ENCODE measurements at places on chromosomes 1 and 21. TPM values are rescaled to one million over a fixed set of nuclear protein-coding genes. Genes with fewer than 3 reads are reported as not detected.

FGR gene
- total RNA-seq, result 4.1 TPM

SH3BP5L gene
- 20.7 TPM for total RNA-seq

GRCh38 chr1:39646232-39647081, 7.0 kb upstream of the HEYL start:
- no peak overlapping the region for H3K4me3 ChIP-seq
- peak; percentile 94 for DNase-seq
- H3K4me1 ChIP-seq, result peaks cover 23% of the 10 kb centered on the region
- no peaks in the 10 kb centered on the region for H3K27me3 ChIP-seq
- peak overlapping the region; percentile 84 for H3K27ac ChIP-seq

DNA sequence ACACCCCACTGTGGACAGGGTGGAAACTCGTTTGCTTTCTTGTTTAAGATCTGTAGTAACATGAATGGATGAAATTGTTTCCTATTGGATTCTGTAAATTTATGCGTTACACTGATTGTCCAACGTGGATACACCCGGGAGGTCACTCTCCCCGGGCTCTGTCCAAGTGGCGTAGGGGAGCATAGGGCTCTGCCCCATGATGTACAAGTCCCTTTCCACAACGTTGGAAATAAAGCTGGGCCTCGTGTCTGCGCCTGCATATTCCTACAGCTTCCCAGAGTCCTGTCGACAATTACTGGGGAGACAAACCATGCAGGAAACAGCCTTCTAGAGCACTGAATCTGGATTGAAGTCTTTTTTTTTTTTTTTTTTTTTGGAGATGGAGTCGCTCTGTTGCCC, 1.4 kb downstream of the RCC1 start:
- H3K36me3 ChIP-seq, result peaks cover 35% of the 10 kb centered on the region
- peak overlapping the region; percentile 90 for H3K4me3 ChIP-seq
- peaks cover 51% of the 10 kb centered on the region for H3K4me1 ChIP-seq
- no peak overlapping the region for H3K27ac ChIP-seq

DNA sequence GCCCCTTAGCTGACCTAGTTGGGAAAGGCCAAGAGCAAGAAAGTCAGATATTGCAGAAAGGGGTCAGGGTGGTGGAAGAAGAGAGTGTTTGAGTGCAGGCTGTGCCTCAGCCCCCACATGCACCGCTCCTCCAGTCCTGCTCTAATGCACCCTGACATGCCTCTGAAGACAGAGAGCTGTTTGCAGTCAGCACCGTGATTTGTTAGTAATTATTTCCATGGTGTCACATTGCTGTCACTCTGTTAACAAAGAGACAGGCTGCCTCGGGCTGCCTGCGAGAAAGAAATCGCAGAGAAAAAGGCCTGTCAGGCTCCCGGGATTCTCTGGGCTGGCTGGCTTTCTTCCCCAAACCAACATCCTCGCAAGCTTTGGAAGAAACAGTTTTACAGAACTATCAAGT, 58.3 kb downstream of the ERI3 start:
- H3K36me3 ChIP-seq, result peaks cover 23% of the 10 kb centered on the region
- H3K27ac ChIP-seq, result no peak overlapping the region
- H3K27me3 ChIP-seq, result no peaks in the 10 kb centered on the region
- no peak overlapping the region for H3K4me3 ChIP-seq
- no peak for DNase-seq
- H3K4me1 ChIP-seq, result no peaks in the 10 kb centered on the region

CATSPERE gene
- 0.15 TPM for total RNA-seq

GRCh38 chr1:204874274-204874673, 3.6 kb downstream of the NFASC start:
- no peaks in the 10 kb centered on the region for H3K4me1 ChIP-seq
- no peak overlapping the region for H3K4me3 ChIP-seq
- no peak for DNase-seq
- H3K36me3 ChIP-seq, result no peaks in the 10 kb centered on the region

GRCh38 chr1:43073490-43074230, 98.4 kb downstream of the EBNA1BP2 start:
- peak; percentile 45 for DNase-seq
- H3K27ac ChIP-seq, result no peak overlapping the region
- H3K27me3 ChIP-seq, result no peaks in the 10 kb centered on the region

DNA sequence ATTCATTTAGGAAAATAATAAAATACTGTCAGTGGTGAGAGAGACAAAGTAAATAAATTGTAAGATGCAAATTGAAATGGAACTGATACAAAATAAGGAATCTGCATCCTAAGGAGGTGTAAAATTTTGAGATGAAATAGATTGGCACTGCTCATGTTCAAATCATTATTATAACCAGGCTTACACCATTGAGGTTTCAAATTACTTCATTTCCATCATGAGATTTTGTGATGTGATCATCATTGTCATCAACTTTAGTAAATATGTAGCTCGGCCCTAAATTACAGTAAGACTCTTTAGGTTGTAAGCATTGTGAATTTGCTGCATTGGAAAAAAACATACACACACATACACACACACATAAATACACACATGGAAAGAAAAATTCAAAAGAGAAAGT, 123.4 kb downstream of the SDCCAG8 start:
- H3K4me3 ChIP-seq, result no peak overlapping the region
- H3K27me3 ChIP-seq, result no peaks in the 10 kb centered on the region
- no peaks in the 10 kb centered on the region for H3K36me3 ChIP-seq
- no peak for DNase-seq

GRCh38 chr1:12345350-12346217, 115.8 kb downstream of the VPS13D start:
- no peak overlapping the region for H3K4me3 ChIP-seq
- DNase-seq, result no peak
- H3K4me1 ChIP-seq, result peaks cover 53% of the 10 kb centered on the region
- peak overlapping the region; percentile 86 for H3K27ac ChIP-seq

CLCA4 gene
- not detected for total RNA-seq

AMY1B gene
- not detected for total RNA-seq

- H3K27me3 ChIP-seq, result no peaks in the 10 kb centered on the region
- no peak overlapping the region for H3K27ac ChIP-seq
- H3K4me1 ChIP-seq, result no peaks in the 10 kb centered on the region
- no peak overlapping the region for H3K4me3 ChIP-seq
- no peaks in the 10 kb centered on the region for H3K36me3 ChIP-seq
- no peak for DNase-seq
Observed at GRCh38 chr1:79695138-79695537, 688.6 kb upstream of the ADGRL4 start.

DNA sequence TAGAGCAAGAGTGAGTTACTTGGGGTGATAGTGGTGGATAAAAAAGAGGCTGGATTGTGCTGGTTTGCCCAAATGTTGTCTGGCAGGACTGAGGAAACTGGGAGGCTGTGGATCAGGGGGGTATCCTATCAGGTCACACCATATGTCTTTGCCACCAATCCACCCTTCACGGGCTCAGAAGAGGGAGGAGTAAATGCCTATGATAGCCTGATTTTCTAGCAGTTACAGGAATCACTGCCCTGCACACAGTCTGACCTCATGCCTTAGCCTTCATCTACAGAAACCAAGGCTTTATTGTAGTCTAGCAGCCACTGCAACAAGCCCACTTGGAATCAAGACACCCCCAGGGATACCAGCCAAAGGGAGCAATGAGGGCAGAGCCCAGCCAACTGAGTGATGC, 51.8 kb downstream of the ATP1A1 start:
- DNase-seq, result no peak
- peaks cover 6% of the 10 kb centered on the region for H3K4me1 ChIP-seq
- no peaks in the 10 kb centered on the region for H3K36me3 ChIP-seq

GRCh38 chr1:159289060-159289459, 13.1 kb upstream of the FCER1A start:
- H3K4me3 ChIP-seq, result no peak overlapping the region
- H3K27me3 ChIP-seq, result no peaks in the 10 kb centered on the region
- no peak overlapping the region for H3K27ac ChIP-seq
- no peak for DNase-seq
- no peaks in the 10 kb centered on the region for H3K4me1 ChIP-seq
- H3K36me3 ChIP-seq, result no peaks in the 10 kb centered on the region

PGLYRP4 gene
- total RNA-seq, result not detected

CRNN gene
- not detected for total RNA-seq

C1QB gene
- total RNA-seq, result 10.0 TPM

GRCh38 chr1:196466654-196467053, 141.6 kb downstream of the KCNT2 start:
- no peak overlapping the region for H3K27ac ChIP-seq
- no peaks in the 10 kb centered on the region for H3K36me3 ChIP-seq
- no peaks in the 10 kb centered on the region for H3K4me1 ChIP-seq
- DNase-seq, result no peak
- H3K4me3 ChIP-seq, result no peak overlapping the region

GRCh38 chr1:923991-924655, 400 bp downstream of the SAMD11 start:
- H3K4me3 ChIP-seq, result peak overlapping the region; percentile 25
- peaks cover 38% of the 10 kb centered on the region for H3K4me1 ChIP-seq
- H3K27me3 ChIP-seq, result peaks cover 23% of the 10 kb centered on the region
- no peak for DNase-seq
- no peaks in the 10 kb centered on the region for H3K36me3 ChIP-seq
- H3K27ac ChIP-seq, result no peak overlapping the region

DNA sequence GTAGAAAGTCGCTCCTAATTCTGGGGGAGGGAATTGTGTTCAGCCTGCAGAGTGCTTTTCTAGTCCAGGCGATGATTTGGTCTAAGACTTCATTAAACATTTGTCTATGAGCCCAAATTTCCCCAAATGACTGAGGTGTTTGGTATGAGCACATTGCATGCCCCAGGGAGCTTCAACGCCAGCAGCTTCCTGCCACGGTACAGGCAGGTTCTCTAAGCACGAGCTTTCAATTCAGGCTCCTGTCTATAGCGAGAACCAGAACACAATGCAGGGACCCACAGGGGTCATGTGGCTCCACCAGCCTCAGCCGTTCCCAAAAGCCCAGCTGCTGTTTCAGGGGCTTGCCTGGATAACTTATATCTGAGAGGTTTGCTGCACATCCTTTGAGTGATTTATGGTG, 34.1 kb upstream of the H6PD start:
- no peaks in the 10 kb centered on the region for H3K36me3 ChIP-seq
- H3K27ac ChIP-seq, result no peak overlapping the region
- no peak overlapping the region for H3K4me3 ChIP-seq
- DNase-seq, result no peak
- peaks cover 71% of the 10 kb centered on the region for H3K27me3 ChIP-seq

DNA sequence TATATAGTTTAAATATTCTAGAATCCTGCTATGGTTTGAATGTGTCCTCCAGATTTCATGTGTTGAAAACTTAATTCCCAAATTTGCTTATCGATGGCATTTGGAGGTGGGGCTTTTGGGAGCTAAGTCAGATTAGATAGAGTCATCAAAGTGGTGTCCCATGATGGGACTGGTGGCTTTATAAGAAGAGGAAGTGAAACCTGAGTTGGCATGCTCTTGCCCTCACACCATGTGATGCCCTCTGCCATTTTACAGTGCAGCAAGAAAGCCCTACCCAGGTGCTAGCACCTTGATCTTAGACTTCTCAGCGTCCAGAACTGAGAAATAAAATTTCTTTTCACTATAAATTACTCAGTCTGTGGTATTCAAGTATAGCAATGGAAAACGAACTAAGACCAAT, 111.3 kb downstream of the TGFB2 start:
- no peaks in the 10 kb centered on the region for H3K27me3 ChIP-seq
- DNase-seq, result no peak
- H3K27ac ChIP-seq, result no peak overlapping the region
- H3K4me1 ChIP-seq, result peaks cover 26% of the 10 kb centered on the region
- H3K36me3 ChIP-seq, result no peaks in the 10 kb centered on the region

DNA sequence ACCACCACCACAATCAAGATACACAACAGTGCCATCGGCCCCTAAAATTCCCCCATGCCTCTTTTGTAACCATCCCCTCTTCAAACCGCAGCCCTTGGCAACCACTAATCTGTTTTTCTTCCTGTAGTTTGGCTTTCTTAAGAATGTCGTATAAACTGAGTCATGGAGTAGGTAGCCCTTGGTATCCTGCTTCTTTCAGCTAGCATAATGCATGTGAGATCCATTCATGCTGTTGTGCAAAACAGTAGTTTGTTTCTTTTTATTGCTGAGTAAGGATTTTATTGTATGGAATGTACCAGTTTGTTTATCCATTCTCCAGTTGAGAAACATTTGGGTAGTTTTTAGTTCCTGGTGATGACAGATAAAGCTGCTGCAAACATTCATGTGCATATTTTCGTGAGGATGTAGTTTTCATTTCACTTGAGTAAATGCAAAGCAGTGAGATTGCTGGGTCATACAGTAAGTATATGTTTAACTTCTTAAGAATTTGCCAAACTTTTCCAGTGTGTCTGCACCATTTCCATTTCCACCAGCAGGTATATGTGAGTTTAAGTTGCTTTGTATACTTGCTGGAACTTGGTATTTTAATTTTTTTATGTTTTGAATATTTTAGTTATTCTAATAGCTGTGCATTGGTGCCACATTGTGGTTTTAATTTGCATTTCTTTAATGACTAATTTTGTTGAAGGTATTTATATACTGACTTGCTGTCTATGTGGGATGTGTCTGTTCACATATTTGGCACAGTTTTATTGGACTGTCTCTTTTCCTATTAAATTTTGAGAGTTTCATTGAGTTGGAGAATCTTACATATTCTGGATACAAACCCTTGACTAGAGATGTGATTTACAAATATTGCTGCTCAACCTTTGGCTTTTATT, 148.4 kb upstream of the MAP1LC3C start:
- H3K27ac ChIP-seq, result no peak overlapping the region
- H3K27me3 ChIP-seq, result no peaks in the 10 kb centered on the region
- no peaks in the 10 kb centered on the region for H3K36me3 ChIP-seq
- no peak for DNase-seq

IL23R gene
- not detected for total RNA-seq

GRCh38 chr21:18711662-18712061, 308.1 kb upstream of the TMPRSS15 start:
- no peaks in the 10 kb centered on the region for H3K4me1 ChIP-seq
- H3K4me3 ChIP-seq, result no peak overlapping the region
- no peaks in the 10 kb centered on the region for H3K36me3 ChIP-seq
- H3K27me3 ChIP-seq, result no peaks in the 10 kb centered on the region

SLC25A34 gene
- 9.2 TPM for total RNA-seq

DNA sequence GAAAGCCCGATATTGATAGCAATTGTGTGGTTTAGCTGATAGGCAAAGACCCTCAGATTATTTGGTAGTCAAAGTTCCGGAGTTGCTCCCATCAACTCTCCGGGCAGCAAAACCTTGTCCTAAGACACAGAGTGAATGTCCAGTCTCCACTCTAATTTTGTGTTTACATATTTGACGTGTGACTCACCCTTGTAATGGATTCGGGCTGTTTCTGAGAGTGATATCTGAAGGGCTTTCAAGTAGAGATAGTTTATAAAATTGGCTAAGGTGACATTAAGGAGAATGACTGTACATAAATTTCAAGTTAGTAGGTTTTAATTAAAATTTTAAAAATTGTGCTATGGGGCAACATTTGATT, 154.2 kb downstream of the CNIH3 start:
- no peak overlapping the region for H3K27ac ChIP-seq
- H3K4me3 ChIP-seq, result no peak overlapping the region
- no peaks in the 10 kb centered on the region for H3K36me3 ChIP-seq
- no peaks in the 10 kb centered on the region for H3K27me3 ChIP-seq
